ENCODE measurements at places on chromosomes 1 and 21.

DNA sequence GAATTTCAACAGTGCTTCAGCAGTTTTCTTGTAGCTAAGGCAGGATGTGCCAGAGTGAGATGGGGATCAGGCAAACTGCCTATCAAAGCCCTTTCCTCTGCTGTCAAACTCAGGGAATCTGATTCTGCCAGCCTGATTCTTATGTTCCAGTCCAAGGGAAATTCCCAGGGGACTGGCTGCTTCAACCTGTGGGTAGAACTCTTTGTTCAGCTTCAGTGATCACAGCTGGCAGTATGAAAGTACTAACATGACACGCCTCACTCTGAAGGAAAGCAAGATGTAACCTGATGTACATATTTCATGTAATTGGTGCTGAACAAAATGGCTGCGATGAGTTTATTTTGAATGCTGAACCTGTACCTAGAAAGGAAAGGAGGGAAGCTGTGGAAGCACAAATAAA lies 40.1 kb upstream of the SLC5A9 start:
- H3K36me3 ChIP-seq, result no peaks in the 10 kb centered on the region
- no peak overlapping the region for H3K27ac ChIP-seq
- H3K4me3 ChIP-seq, result no peak overlapping the region
- H3K4me1 ChIP-seq, result no peaks in the 10 kb centered on the region

DNA sequence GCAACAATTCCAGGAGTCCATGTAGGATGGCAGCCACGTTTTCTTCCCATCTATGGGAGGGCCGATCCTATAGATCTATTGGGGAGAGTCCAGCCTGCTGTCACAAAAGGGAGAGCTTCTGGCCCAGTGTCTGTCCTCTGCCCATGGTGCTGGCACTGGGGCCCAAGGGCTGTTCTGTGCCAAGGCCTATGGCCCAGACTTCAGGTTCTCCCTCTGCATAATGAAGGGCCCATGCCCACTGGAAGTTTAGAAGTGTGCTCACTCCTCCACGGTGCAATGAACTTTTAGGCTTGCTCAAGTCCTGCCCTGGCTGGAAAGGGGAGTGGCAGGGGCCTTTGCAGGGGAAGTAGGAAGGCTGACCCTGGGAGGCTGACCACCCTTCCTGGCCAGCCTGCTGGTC lies 44.1 kb upstream of the ATP2B4 start:
- no peaks in the 10 kb centered on the region for H3K36me3 ChIP-seq
- no peak overlapping the region for H3K4me3 ChIP-seq
- H3K4me1 ChIP-seq, result no peaks in the 10 kb centered on the region
- no peak overlapping the region for H3K27ac ChIP-seq

GRCh38 chr1:39852876-39853275 lies 30.4 kb downstream of the TRIT1 start:
- H3K4me1 ChIP-seq, result peaks cover 14% of the 10 kb centered on the region
- no peak overlapping the region for H3K27ac ChIP-seq
- no peak overlapping the region for H3K4me3 ChIP-seq
- H3K27me3 ChIP-seq, result no peaks in the 10 kb centered on the region

- no peak overlapping the region for H3K27ac ChIP-seq
- no peaks in the 10 kb centered on the region for H3K36me3 ChIP-seq
- H3K4me1 ChIP-seq, result no peaks in the 10 kb centered on the region
- H3K27me3 ChIP-seq, result no peaks in the 10 kb centered on the region
- no peak overlapping the region for H3K4me3 ChIP-seq
- DNase-seq, result no peak
Measured at GRCh38 chr21:40620386-40621145, 226.4 kb downstream of the DSCAM start.

GRCh38 chr21:43890042-43890441 lies 25.0 kb downstream of the AGPAT3 start:
- no peak overlapping the region for H3K27ac ChIP-seq
- no peaks in the 10 kb centered on the region for H3K27me3 ChIP-seq
- no peak overlapping the region for H3K4me3 ChIP-seq
- DNase-seq, result no peak

DNA sequence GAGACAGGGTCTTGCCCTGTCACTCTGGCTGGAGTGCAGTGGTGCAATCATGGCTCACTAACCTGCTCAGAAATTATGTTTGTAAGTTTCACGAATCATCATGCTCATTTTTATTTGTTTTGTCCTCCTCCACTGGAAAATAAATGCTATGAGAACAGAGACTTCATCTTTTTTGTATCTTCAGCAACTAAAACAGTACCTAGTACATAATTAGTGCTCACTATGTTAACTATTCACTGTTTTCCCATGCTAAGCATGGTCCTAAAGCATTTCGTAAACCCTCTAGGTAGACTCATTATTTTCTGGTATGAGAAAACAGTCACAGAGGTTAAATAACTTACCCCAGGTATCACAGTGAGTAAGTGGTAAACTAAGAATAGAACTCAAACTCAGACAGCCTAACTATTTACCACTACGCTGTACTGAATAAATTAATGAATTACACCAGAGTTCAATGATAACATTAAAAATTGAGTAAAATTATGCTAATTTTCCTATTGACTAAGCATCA lies 118.4 kb downstream of the RERE start:
- no peak overlapping the region for H3K4me3 ChIP-seq
- no peak for DNase-seq
- no peaks in the 10 kb centered on the region for H3K27me3 ChIP-seq
- H3K36me3 ChIP-seq, result no peaks in the 10 kb centered on the region
- H3K4me1 ChIP-seq, result peaks cover 38% of the 10 kb centered on the region

- no peaks in the 10 kb centered on the region for H3K27me3 ChIP-seq
- no peaks in the 10 kb centered on the region for H3K4me1 ChIP-seq
- no peak overlapping the region for H3K27ac ChIP-seq
- H3K4me3 ChIP-seq, result no peak overlapping the region
Measured at GRCh38 chr21:41054018-41054578, 113.9 kb upstream of the BACE2 start.

DNA sequence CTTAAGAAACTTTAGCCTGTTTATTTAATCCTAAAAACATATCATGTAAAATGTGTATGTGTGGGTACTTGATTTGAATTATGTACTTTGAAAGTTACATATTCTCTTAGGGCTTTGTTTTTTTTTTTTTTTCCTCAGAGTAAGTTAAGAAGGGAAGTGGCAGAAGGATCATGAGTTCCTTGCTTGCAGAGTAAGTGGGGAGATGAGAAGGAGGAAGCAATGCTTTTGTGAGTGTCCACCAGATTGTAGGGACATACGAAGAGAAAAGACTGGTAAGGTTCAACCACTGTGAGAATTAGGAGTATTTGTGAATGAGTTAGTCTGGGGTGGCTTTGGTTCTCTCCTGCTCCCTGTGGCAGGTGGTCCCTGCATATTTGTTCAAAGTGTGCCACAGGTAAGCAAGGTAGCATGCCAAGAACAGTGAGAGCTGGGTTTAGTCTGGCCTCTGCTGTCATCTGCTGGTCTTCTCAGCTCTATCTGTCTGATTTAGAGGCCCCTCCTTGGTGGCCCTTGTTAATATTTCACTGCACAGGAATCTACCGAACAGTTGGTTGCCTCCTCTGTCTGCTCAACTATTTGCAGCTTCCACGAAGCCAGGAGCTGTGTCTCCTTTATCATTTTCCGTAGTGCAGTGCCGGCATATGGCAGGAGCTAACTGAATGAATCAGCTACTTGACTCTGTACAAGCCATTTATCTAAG lies 9.5 kb downstream of the DNM3 start:
- no peak overlapping the region for H3K4me3 ChIP-seq
- no peak overlapping the region for H3K27ac ChIP-seq
- no peaks in the 10 kb centered on the region for H3K27me3 ChIP-seq
- DNase-seq, result no peak
- H3K36me3 ChIP-seq, result no peaks in the 10 kb centered on the region

GRCh38 chr1:3504822-3505153 lies 50.3 kb downstream of the ARHGEF16 start:
- H3K27ac ChIP-seq, result peak overlapping the region; percentile 81
- peaks cover 21% of the 10 kb centered on the region for H3K4me1 ChIP-seq
- no peaks in the 10 kb centered on the region for H3K27me3 ChIP-seq
- DNase-seq, result no peak
- no peak overlapping the region for H3K4me3 ChIP-seq

- no peak overlapping the region for H3K27ac ChIP-seq
- no peaks in the 10 kb centered on the region for H3K27me3 ChIP-seq
- no peak for DNase-seq
- H3K36me3 ChIP-seq, result no peaks in the 10 kb centered on the region
- no peak overlapping the region for H3K4me3 ChIP-seq
Measured at GRCh38 chr1:10781137-10781536, 15.3 kb downstream of the CASZ1 start.

DNA sequence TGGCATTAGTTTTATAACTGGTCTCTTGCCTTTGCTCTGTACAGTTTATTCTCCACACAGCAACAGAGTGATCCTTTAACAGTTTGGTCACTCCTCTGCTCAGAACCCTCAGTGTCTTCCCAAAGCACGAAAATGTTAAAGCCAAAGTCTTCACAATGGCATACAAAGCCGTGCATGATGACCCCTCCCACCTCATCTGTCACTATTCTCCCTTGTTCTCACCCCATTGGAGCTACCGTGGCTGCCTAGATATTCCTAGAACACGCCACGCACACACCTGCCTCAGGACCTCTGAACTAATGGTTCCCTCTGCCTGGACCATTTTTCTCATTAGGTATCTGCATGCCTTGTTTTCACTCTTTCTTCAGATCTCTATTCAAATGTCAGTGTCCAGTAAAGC lies 8.6 kb upstream of the SEMA4A start:
- H3K27me3 ChIP-seq, result no peaks in the 10 kb centered on the region
- H3K4me3 ChIP-seq, result no peak overlapping the region
- H3K27ac ChIP-seq, result no peak overlapping the region
- peaks cover 43% of the 10 kb centered on the region for H3K4me1 ChIP-seq

DNA sequence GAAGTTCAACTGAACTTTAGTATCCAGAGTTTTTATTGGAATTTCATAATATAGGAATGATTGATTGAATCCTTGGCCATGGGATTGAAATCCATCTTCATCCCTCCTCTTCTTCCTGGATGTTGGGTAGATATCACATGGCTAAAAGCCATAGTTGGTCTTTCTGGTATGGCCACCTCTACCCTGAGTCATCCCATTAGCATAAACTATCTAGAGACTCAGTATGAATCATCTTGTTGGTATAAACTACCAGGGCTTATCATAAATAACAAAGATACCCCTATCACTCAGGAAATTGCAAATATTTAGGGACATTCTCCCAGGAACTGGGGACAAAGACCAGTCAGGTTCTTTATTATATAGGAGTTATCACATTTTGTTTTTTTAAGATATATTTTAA lies 21.2 kb upstream of the ZP4 start:
- H3K4me1 ChIP-seq, result no peaks in the 10 kb centered on the region
- no peak overlapping the region for H3K4me3 ChIP-seq
- no peaks in the 10 kb centered on the region for H3K27me3 ChIP-seq
- no peaks in the 10 kb centered on the region for H3K36me3 ChIP-seq

DNA sequence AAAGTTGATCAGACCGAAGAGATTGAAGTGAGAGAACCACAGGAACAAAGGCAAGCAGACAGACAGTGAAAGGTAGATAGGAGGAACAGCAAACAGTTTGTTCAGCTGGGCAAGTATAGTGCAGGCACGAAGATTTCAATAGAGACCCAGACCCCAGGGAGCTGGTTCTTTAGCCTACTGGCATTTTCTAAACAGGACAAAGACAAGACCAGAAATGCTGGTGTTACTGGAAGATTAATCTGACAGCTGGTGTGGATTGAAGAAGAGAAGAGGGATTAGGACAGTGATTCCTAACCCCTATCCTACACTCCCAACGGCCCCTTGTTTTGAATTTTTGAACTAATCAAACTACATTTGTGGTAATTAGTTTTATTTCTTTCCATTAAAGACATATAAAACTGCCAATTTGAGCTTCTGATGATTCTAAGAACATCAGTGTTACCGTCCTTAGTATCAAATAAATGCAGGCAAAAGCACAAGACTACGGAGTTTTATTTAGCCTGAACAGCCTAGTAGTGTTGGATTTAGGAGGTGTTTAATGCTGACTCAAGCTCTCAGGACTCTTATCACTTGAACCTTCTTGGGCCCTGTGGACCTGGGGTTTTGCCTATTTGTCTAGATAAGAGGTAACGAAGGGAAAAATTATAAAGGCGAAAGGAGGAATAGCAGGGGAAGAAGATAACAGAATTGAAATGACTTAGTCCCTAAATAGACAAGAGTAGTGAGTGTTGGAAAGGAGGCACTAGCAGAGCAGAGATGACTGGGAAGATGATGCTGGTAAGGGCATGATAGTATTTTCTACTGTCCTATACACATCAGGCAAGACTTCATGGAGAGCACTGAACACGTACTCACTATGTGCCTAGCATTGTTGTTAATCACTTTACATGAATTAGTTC lies 2.0 kb downstream of the NPL start:
- no peak for DNase-seq
- H3K4me1 ChIP-seq, result peaks cover 5% of the 10 kb centered on the region
- H3K27ac ChIP-seq, result no peak overlapping the region
- H3K36me3 ChIP-seq, result no peaks in the 10 kb centered on the region
- H3K27me3 ChIP-seq, result no peaks in the 10 kb centered on the region
- no peak overlapping the region for H3K4me3 ChIP-seq

DNA sequence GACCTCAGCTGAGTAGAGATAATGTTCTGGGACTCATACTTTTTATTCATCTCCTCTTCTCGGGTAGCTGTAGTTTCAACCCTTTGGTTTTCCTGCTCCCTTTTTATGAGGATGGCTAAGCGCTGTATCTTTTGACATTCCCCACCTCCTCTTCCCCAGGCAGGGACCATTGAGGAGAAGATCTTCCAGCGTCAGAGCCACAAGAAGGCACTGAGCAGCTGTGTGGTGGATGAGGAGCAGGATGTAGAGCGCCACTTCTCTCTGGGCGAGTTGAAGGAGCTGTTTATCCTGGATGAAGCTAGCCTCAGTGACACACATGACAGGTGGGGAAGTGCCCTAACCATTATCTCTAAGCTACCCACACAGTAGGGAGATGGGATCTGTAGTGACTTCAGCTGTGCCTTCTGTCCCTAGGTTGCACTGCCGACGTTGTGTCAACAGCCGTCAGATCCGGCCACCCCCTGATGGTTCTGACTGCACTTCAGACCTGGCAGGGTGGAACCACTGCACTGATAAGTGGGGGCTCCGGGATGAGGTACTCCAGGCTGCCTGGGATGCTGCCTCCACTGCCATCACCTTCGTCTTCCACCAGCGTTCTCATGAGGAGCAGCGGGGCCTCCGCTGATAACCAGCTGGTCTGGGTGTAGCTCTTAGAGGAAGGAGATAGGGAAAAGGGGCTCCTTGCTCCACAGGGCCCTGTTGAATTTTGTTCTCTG lies 25.6 kb downstream of the LRRC41 start:
- H3K4me3 ChIP-seq, result no peak overlapping the region
- H3K4me1 ChIP-seq, result no peaks in the 10 kb centered on the region
- H3K36me3 ChIP-seq, result peaks cover 2% of the 10 kb centered on the region

DNA sequence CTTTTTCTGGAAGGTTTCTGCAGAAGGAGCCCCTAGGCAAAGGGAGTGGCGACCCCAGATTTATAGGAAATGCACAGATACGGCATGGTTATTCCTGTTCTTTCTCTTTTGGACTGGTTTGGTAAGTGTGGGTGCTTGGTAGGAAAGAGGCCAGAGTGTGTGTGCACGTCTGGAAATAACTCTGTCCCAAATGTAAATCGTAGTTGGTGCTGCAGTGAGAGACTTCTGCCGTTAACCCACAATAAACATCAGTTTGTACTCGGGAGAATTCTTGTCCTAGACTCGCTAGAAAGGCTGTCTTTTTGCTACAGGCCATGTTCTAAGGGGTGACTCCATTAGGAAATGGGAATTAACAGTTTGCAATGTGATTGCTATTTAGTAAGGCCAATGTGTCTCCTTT lies 779 bp downstream of the SLC44A3 start:
- H3K27me3 ChIP-seq, result no peaks in the 10 kb centered on the region
- no peaks in the 10 kb centered on the region for H3K36me3 ChIP-seq
- peaks cover 21% of the 10 kb centered on the region for H3K4me1 ChIP-seq
- DNase-seq, result no peak

Data from vagina (tissue), 2 donors.